ENCODE measurements at places on chromosomes 6 and 20.

GRCh38 chr6:143823548-143823947, 19.6 kb upstream of the LTV1 start:
- no peak for DNase-seq

DNA sequence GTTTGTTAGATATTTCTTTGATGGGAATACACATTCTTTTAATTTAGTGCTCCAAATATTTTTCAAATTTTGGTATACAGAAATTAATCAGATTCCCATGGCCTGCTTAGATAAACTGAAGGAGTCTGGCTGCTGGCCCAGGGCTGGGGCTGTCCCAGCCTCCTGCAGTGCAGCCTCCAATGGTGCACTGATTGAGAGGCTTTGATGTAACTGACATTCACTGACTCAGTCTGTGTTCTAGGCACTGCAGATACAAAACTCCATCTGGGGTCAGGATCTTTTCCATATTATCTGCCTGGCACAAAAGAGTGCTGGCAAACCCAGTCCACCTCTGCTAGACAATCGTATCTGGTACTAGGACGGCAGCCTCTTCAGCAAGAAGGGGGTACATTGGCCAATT, 64.8 kb downstream of the GRIK2 start:
- DNase-seq = no peak

DNA sequence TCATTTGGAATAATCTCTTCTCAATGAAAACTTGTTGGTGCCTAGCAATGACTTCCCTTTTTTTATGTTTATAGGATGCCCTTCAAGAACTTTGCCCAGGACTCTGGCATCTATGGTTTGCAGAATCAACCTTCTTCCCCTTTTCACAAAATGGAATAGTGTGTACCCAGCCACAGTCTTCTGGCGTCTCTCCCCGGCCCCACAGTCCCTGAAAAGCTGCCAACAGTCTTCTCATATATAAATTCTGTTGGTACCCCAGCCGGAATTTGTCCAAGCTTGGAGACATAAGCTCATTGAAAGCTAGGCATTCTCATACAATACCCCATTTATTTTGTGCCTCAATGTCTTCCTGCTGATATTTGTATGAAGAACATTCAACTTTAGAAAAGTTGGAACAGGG, 26.4 kb upstream of the MCM3 start:
- no peak for DNase-seq

- DNase-seq = no peak
These were observed 17.8 kb upstream of the TAGAP start for GRCh38 chr6:159062564-159062945.

GRCh38 chr6:43035495-43036194, 14.2 kb downstream of the RRP36 start:
- no peak for DNase-seq

DNA sequence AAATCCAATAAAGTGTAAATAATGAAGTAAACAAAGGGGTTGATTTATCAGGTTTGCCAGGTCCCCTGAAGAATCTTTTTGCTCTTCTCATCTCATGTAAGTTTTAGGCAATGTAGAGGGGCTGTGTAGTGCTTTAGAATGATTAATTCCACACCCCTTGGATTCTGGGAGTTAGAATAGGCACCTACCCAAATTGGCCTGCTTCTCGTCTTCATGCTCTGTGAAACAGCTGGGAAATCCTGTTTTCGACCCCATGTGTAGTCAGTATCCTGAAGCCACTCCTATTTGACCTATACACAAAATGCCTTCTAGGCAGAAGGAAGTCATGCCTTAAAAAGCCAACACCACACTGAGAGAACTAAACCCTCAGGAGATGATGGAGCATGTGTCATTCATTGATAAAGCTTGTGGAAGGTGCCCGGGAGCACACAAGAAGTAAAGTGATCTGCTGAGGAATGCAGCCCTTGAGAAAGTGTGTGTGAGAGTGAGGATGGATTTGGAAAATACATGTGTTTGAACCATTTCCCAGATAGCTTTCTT, 170.9 kb downstream of the KLHL32 start:
- no peak for DNase-seq

- no peak for DNase-seq
These were observed 144.8 kb downstream of the BACH2 start for GRCh38 chr6:90151576-90152422.

DNA sequence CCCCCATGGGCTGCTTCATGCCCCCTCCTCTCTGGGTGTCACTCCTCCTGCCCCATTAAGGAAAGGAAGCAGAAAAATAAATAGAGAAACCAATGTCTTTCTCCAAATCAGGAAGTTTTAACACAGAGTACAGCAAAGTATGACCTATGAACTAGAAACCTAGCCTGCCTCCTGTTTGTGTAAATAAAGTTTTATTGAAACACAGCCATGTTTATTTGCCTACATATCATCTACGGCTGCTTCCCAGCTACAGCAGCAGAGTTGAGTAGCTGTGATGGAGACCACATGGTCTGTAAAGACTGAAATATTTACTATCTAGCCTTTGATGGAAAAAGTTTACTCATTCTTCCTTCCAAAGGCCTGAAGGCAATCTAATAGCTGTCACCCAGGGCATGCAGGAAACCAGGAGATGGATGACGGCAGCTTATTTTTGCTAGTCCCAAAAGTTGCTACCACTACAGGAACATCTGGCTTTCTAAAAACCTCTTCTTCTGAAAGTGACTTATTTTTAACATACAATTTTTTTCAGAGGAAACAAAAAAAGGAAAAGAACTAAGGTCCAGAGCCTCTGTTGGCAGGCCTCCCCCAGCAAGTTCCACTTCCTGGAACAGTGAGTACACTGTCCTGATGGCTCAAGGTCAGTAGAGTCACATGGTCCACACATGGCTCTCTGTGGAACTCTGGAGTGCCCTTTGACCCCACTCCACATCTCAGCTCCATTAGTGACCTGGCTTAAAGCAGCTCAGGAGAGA, 287.8 kb downstream of the PTPRT start:
- DNase-seq = no peak

DNA sequence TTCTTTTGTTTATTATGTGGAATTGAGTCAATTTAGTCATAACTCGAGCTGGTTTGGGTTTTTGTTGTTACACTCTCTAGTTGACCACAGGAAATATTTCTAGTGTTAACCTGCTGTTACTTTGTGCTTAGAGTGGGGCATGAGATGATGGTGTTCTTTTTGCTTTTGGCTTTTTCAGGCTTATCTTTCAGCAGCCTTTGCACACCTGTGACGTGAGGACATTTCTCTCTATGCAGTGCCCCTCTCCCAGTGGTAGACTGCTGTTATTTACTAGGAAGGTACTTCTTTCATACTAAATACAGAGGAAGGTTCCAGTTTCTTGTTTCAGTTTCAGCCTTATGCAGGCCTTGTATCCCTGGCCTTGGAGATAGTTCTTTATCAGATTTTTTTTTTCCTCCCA, 766.8 kb upstream of the MAN1A1 start:
- DNase-seq = no peak

GRCh38 chr20:50272030-50272723, 81.5 kb downstream of the CEBPB start:
- DNase-seq = no peak

DNA sequence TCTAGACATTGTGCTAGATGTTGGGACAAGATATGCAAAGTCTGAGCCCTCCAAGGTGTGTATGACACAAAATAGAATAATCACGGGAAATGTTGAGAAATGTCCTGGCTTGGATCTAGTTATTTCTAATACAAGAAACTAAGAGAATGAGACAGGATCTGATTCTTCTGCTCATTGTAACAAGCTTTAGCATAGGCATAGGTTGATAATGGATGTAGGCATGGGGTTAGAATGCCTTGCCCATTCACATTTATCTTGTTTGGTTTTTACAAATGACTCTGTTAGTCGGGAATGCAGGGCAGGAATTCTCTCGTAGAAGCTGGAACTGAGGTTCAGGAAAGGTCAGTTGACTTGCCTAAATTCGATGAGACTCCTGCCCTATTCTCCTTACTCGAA, 1.5 kb upstream of the SLC26A8 start:
- no peak for DNase-seq

GRCh38 chr20:48282591-48283228, 497.4 kb upstream of the SULF2 start:
- DNase-seq = no peak

- peak; percentile 66 for DNase-seq
These were observed 11.1 kb downstream of the TMEM74B start for GRCh38 chr20:1173698-1174097.

GRCh38 chr6:161443848-161444247, 170.0 kb upstream of the AGPAT4 start:
- DNase-seq = no peak

- no peak for DNase-seq
These were observed 89.3 kb downstream of the CDC5L start for GRCh38 chr6:44476849-44477248.

- no peak for DNase-seq
These were observed 4.4 kb upstream of the PRIM2 start for GRCh38 chr6:57313009-57313408.

GRCh38 chr6:62998022-62998421, 213.2 kb upstream of the FKBP1C start:
- no peak for DNase-seq

GRCh38 chr6:117167520-117168271, 97.7 kb upstream of the VGLL2 start:
- DNase-seq = peak; percentile 4

DNA sequence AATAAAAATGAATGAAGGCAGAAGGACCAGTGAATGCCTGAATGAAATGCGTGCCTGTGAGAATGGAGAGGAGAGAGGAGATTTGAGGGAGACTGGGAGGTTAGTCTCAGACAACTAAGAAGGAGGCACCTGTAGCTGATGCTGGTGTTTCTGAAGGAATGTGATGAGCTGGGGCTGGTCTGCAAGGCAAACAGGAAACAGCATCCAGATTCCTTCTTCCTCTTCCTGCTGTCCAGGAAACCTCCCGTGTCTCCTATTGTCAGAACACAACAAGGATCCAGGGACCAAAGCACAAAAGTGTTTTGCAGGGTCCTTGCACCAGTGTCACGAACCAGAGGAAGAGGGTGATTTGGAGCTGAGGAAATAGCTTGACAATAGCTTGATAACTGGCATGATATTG, 50.4 kb upstream of the TAB2 start:
- DNase-seq = no peak

GRCh38 chr6:105211831-105212230, 32.0 kb upstream of the POPDC3 start:
- DNase-seq = no peak

- DNase-seq = no peak
These were observed 205.0 kb upstream of the PREP start for GRCh38 chr6:105607636-105608621.

- no peak for DNase-seq
These were observed 7.9 kb downstream of the EXOC2 start for GRCh38 chr6:684831-685636.

- no peak for DNase-seq
These were observed 223.8 kb downstream of the HAO1 start for GRCh38 chr20:7716286-7716972.

DNA sequence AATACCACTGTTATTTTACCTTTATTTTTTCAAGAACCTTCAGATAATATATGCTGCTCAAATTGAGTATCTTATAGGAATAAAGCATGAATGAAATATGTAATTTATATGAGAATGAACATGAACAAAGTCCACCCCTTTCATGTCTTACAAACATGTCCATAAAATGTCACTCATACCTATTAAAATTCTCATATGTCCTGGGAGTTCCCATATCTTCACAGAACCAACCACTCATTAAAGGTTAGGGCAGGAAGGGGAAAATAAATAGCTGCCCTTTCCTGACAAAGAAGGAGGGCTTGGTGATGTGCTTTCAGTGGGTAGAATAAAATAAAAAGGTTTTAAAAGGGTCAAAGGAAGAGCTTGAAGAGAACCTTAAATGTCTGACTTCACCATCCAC, 125.3 kb downstream of the BTBD9 start:
- DNase-seq = no peak

GRCh38 chr6:37025621-37026466, 20.4 kb downstream of the FGD2 start:
- no peak for DNase-seq

DNA sequence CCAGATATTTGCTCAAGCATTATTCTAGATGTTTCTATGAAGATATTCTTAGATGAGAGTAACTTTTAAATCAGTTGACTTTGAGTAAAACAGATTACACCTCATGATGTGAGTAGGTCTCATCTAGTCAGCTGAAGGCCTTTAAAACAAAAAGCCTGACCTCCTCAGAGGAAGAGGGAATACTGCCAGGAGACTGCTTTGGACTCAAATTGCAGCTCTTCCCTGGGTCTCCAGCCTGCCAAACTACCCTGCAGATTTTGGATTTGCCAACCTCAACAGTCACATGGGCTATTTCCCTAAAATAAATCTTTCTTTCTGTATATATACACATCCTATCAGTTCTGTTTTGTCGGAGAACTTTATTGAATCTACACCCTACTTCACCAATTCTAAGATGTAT, 182.5 kb upstream of the TENT5A start:
- no peak for DNase-seq

DNA sequence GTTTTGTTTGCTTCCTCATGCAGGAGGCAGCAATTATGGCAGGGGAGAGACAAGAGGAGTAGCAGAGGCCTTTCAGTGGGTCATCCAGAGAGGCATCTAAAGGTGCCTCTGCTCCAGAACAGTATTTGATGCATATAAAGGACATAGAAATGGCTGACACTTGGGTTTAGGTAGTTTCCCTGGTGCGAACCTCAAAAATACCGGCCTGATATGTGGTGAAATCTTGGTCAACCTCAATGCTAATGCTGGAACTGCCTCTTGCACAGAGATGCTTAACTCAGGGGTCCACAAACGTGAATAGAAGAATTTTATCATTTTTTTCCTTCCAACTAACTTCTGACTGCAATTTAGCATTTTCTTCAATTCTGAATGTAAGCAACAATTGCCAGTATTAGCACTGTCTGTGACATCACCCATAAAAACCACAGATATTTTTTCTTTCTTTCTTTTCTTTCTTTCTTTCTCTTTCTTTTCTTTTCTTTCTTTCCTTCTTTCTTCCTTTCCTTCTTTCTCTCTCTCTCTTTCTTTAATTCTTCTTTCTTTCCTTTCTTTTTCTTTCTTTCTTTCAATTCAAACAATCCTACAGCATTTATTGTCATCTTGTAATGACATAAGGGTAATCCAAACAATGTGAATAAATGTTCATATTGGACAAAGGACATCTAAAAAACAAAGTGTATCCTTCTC, 180.0 kb upstream of the UST start:
- DNase-seq = no peak

- DNase-seq = no peak
These were observed 806.3 kb upstream of the GJE1 start for GRCh38 chr6:141326426-141326825.

DNA sequence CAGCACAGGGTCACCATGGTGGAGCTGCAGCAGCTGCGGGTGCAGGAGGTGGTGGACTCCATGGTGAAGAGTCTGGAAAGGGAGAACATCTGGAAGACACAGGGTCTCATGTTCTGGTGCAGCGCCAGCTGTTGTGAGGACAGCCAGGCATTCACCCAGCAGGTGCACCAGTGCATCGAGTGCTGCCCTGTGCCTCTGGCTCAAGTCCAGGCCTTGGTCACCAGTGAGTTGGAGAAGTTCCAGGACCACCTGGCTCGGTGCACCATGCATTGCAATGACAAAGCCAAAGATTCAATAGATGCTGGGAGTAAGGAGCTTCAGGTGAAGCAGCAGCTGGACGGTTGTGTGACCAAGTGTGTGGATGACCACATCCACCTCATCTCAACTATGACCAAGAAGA, 22.9 kb upstream of the RIPK1 start:
- no peak for DNase-seq

Data from WERI-Rb-1 (cell line).